NCI-H526 (cell line): ENCODE measurements at places on chromosomes 1 and 21.

- no peak for DNase-seq
These were observed 82.4 kb upstream of the COL11A1 start for GRCh38 chr1:103190766-103191165.

DNA sequence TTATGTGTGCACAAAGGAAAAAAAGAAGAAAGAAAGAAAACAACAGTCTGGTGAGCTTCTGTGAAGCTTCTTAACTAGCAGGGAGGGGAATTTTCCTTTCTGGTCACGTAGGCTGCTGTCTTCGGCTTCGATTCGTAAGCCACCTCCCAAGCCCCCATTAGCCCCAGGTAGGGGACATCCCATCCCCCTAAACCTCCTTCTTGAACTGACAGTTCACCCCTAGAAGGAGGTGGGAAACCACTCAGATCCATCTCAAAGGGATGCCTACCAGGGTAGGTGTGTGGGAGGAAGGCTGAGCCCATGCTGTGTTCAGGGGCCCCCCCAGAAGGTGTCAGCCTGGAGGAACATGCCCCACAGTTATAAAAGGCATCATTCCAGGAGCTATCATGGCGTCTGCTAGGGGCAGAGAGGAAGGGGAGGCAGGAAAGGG, 25.8 kb downstream of the CD247 start:
- no peak for DNase-seq

GRCh38 chr21:40235528-40235927, 368.3 kb downstream of the PCP4 start:
- no peak for DNase-seq

DNA sequence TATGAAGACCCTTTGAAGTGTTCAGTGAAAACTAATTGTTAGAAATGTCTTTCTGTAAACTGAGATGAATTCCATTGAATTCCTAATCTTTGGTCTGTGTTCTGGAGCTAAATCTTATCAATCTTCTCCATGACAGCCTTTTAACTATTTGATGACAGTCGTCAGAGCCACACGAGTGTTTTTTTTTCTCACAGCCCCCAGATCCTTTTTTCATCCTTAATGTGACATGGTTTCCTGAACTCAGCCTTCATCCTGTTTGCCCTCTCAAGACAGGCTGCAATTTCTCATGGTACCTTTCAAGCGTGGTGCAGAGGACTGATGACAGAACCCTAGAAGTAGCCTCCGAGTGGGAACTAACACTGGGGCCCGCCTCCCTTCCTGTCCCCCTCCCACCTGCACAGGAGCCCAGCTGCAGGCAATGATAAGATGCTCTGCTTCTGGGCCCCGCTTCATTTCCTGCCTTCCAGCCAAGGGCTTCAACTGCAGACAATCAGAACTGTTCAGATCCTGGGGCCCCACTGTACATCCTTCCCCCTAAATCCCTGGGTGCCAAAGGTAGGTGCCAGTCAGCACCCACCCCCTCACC, 114.6 kb upstream of the VAV3 start:
- no peak for DNase-seq

GRCh38 chr1:11594222-11594621, 60.0 kb downstream of the FBXO2 start:
- no peak for DNase-seq

DNA sequence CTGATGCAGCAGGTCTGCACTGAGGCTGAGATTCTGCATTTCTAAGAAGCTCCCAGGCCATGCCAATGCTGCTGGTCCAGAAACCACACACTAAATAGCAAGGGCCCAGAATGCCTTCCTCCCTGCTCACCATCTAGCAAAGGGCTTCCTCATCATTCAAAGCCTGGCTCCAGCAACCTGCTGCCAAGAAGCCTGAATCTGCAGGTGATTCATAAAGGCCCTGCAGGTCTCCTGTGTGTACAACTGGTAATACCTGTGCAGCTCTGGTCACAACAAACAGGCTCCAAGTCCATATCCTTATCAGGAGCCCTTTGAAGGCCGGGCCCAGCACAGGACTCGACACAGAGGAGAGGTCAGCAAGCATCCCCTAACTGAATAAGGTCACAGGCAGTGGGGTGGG, 26.7 kb downstream of the GLIS1 start:
- DNase-seq = no peak

- DNase-seq = peak; percentile 38
These were observed 369.6 kb upstream of the USP24 start for GRCh38 chr1:55584526-55585401.

DNA sequence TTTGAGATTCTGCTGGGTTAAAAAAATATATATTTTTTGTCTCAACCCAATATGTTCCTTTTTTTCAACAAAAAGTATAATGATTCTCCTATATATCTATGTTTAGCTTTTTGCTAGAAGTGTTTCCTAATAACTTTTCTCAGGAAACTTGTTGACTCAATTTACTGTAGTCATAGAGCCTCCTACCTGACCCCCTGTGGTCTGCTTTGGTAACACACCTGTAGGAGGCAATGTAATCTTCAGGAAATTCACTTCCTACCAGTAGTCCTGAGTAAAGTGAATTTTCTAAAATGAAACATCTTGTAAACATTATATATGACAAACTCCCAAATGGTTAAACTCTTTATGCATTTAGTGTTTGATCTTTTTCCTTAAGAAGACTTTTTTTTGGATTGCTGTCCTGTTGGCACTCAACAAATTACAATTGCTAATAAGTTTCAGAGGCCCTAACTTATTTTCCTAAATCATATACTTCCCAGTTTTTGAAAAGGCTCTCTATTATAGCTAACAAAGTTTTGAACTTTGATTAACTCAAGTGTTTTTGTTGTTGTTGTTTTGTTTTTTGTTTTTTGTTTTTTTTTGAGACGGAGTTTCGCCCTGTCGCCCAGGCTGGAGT, 118.3 kb downstream of the OLFML2B start:
- DNase-seq = peak; percentile 73

DNA sequence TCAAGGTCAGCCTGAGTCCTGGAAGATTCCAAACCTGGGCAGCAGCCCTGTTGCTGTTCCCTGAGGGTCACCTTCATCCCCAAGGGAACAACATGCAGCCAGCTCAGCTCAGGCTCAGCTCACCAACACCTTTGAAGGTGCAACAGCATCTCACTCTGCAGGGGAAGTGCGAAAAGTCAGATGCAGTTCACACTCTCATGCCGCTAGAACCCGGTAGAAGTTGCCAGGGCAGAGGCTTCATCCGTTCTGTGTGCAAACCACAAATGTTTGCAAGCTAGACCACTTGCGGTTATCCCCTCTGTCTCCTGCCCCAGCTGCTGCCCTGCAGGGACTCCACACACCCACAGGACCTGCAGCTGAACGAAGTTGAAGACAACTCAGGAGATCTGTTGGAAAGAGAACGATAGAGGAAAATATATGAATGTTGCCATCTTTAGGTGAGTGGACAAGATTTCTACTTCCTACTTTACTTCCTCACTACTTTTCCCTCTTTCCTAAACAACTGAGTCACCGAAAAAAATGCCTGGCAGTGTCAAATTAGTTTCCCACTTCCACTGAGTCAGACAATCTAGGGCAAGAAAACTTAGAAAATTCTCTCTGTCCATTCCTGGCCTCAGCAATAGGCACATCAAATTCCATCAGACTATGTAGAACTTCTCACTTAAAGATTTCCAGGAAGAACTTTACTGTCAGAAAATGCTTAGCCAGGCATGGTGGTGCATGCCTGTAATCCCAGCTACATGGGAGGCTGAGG, 1.8 kb upstream of the FCRL6 start:
- no peak for DNase-seq

DNA sequence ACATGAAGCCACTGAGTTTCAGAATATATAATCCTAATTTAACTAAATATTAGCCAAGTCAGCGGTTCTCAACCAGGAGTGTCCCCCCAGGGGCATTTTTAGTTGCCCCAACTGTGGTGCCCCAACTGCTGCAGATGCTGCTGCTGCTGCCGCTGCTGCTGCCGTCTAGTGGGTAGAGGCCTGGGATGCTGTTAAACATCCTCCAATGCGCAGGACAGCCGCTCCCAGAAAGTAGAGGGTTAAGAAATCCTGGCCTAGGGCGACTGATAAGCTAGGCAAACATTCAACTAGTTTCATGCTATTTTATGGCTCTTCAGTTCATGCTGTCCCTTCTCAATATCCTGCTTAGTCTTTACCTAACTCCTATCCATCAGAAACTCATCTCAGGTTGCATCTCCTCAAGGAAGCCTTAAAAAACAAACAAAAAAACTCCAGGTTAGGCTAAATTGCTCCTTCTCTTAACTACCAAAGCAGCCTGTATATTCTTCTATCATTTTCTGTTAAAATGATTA, 9.9 kb upstream of the DCAF6 start:
- peak; percentile 93 for DNase-seq

DNA sequence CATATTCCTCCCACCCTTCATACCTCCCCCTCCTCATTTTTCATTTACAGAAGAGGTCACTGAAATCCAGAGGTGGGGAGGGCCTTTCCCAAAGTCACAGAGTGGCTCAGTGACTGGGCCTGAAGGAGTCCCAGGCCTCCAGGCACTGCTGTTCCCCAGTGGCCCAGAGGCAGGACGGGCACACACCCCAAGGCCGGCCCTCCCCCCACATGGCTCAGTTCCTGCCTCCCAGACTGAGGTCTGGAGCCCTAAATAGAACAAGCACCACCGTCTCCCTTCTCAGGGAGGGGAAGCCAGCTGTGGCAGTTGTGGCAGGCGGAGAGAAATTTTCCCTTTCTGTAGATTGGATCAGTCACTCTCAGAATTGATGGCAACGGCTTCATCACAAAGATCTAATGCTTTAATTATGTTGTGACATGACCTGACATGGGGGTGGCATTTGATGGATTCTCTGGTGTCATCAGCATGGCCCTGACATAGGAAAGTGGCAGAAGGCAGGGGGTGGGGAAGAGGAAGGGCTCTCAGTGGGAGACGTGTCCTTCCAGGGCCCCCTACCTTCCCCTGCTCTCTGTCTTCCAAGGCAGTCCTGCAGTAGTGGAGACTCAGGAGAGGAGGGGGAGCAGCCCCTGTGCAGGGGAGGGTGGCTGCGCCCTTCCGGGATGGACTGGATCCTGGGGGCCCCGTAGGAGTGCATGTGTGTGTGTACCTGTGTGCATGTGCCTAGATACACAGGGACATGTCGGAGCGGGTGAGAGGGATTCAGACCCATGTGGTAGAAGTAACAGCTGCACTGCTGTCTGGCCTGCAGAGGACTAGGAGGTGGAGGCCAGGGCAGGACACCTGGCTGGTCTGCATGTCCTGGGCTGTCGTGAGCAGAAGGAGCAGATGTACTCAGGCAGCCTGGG, 41.2 kb upstream of the FOXO6 start:
- no peak for DNase-seq

DNA sequence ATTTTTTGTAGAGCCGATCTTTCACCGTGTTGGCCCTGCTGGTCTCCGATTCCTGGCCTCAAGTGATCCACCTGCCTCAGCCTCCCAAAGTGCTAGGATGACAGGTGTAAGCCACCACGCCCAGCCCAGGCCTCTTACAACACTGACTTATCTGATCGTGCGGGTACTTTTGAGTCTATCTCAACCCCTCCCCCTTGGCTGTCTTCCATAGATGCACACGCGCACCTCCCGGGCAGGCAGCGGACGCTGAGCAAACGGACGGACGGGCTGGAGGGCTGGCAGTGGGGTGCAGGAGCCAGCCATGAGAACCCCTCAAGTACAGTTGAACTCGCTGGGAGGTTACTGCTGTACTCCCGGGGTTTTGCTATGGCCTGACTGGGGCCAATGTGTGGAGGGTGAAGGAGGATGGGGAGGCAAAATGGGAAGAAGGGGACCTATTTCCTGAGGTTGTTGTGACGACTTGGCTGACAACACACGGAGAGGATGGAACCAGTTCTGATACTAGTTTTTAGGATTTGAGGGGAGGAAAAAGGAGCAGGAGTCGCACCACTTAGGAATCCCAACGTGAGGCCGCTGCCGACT, 959 bp downstream of the CD58 start:
- DNase-seq = peak; percentile 63
